Naive thymus-derived CD4-positive, alpha-beta T cell (primary cell): ENCODE measurements at places on chromosomes 3 and 15. TPM values are rescaled to one million over a fixed set of nuclear protein-coding genes. Genes with fewer than 3 reads are reported as not detected.

Gene AGBL1
- polyA plus RNA-seq: not detected

Gene WDR49
- polyA plus RNA-seq: not detected

Gene FOXL2NB
- polyA plus RNA-seq: not detected

Gene IGF2BP2
- polyA plus RNA-seq: not detected

Gene TASOR
- 26.7 TPM for polyA plus RNA-seq

Gene BBX
- polyA plus RNA-seq: 93.4 TPM

Gene CKMT1A
- polyA plus RNA-seq: not detected

Gene WDR6
- polyA plus RNA-seq: 147 TPM

Gene TMEM108
- not detected for polyA plus RNA-seq

Gene LTF
- polyA plus RNA-seq: not detected

Gene RNU5B-1
- polyA plus RNA-seq: not detected

Gene PPM1L
- 0.48 TPM for polyA plus RNA-seq

Gene GASK1A
- polyA plus RNA-seq: 0.21 TPM

Gene SERINC4
- 8.8 TPM for polyA plus RNA-seq

Gene AGTR1
- not detected for polyA plus RNA-seq
